ENCODE measurements at places on chromosomes 3 and 15.

DNA sequence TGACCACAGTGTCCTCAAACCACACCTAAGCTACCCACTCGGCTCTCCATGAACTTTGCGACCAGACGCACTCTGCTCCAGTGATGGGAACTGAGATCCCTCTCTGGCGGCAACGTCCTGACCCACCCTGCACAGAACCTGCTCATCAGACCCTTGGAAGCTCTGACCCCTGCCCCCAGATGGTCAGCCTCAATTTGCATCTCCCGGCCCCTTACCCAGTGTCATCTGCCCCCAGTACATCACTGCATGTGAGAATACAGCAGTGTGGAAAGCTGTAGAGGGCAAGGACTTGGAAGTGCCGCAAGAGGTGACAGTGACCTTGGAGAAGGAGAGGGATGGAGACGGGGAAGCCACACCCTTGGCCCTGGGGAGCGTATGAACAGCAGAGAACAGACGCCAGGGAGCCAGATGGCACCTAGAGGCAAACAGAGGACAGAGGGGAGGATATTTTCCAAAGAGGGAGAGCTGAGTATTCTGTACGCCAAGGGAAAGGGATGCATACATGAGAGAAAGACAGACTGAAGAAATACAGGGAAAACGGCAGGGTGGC lies 192.0 kb downstream of the XXYLT1 start:
- no peak for DNase-seq

DNA sequence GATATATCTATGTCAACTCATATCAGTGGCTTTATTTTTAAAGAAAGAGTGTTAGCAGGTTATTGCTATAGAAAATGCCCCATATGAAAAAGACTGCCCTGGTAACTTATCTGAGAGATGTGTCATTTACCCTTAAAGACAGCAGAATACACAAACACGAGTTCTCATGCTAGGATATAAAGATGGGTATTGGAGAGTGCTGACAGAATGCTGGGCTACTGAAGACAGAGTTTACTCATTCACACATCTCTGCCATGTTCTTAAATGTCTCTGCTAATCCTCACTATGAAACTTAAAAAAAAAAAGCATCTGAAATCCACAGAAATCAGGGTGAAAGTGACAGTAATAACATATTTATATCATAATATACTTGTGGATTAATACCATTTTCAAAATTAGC lies 126.7 kb downstream of the FOXP1 start:
- DNase-seq: no peak

- no peak for DNase-seq
These were observed 112.3 kb downstream of the ADAMTS17 start for GRCh38 chr15:100229181-100230163.

DNA sequence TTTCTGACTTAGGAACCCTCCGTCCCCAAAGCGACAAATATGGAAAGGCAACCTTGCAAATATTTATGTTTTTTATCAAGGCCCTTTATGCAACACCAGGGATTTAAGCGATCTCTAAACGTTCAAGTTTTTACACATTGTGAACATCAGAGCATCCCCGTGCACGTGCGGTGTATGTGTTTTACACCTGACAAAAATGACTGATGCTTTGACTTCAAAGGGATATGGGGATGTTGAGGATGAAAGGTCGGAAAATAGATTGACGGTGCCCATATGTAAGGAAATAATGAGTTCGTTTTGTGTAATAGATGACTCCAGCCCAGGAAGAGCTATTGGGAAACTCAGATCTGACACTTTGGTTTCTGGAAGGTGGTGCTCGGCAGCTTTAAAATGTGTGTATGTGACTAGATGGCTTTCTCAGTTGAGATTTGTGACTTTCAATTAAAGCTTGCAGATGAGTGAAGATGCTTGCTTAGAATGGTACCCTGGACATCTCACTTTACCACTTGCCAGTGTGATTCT lies 866 bp downstream of the SLC49A4 start:
- DNase-seq: no peak

- no peak for DNase-seq
These were observed 34.5 kb downstream of the ICE2 start for GRCh38 chr15:60444289-60444912.

DNA sequence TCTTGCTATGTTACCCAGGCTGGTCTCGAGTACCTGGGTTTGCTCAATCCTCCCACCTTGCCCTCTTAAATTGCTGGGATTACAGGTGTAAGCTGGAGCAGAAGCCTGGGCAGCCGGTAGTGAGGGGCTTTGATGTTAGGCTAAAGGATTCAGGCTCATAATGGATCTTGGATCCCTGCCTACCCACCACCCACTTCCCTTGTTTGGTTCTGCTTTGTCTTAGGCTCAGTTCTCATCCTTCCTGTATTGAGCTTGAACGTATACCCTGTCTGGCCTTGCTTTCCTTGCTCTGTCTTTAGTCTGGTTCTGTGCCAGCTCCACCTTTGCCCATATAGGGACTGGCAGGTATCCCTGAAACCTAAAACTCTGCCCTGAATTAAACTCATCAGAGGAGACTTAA lies 1.7 kb downstream of the PPCDC start:
- no peak for DNase-seq

DNA sequence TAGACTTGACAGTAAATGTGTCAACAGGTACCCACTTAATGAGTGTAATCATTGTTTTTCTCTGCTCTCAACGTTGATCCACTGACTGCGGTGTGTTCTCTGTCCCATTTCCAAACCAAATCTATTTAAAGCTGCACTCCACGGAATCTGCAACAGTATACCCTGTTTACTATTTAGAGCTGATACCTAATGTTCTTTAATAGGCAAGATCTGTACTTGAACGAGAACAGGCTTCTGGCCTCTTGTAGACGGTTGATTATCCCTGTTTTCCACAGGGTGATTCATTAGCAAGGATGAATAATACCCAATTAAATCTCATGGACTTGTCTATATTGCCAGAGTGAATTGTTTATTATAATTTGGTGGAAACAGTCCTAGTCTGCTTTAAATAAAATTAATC lies 189.9 kb downstream of the LPP start:
- DNase-seq: no peak

DNA sequence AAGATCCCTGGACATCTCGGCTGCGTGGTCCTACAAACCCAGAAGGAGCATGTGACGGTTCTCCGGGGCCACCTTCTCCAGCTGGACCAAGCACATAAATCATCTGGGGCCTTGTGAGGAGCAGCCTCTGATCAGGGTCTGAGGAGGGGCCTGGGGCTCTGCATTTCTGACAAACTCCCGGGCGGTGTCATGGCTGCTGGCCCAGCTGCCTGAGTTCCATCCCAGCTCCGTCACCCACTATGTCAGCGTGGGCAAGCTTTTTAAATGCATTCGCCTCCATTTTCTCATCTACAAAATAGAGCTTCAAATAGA lies 126.3 kb upstream of the MEF2A start:
- no peak for DNase-seq

DNA sequence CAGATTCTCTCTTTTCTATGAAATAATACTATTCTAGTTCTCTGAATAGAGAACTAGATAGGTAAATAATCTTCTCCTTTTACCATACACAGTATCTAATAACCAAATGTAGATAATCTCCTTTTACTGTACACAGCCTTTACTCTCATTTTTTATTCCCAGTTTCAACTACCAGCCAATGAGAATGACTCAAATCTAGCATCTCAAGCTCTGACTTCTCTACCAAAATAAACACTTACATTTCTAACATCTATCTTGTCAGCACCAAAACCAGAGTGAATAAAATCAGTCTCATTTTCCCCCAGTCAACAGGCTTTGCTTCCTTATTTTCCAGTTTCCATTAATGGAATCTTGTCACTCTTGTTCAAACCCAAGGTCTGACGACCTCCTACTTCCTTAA lies 36.9 kb downstream of the LRRFIP2 start:
- DNase-seq: no peak

DNA sequence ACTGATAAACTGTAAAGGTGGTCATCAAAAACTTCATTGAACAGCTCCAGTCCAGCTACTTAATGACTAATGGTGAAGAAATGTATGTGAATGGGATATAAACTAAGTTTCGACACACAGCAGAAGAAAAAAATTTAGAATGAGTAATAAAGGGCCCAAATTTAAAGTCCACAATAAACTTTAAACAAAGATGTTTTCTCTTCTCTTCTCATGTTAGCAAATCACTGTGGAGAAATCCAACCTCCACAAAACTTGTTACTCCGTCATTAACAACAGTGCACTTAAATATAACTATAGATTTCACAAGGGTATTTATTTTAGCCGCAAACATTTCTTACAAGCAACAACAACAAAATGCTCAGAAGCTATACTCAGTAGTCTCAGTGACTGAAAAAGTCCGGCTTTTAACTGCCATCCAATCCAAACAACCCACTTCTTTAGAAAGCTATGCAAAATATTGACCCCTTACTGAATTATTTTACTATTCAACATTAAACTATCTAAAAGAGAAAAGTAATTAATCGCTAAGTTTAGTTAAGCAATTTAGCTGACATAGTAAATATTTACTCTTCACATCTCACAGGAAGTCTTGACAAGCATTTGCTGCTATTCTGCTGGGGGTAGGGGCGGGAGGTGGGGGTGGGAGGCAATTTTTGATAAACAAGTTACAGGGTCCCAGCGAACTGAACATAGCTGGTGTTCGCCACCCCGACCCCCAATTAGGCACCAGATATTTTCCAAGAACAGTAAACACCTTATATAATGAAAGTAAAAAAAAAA lies 2.4 kb downstream of the IGF2BP2 start:
- no peak for DNase-seq

DNA sequence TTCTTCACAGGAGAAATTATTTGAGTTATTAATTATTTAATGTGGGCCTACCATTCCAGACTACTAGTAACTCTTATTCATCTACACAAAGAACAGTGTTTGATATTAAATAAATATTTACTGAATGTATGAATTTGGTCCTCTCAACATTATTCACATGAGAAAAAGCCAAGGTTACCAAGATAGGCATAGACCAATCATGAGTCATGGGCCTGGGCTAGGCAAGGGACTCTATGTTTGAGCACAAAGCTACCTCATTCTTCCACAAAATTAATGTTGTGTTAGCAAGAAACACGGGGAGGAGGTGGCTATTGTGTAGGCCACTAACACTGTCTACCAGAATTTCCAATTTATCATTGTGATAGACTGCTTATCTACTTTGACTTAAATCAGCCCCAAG lies 115.7 kb downstream of the SERPINI1 start:
- no peak for DNase-seq

- no peak for DNase-seq
These were observed 63.4 kb downstream of the CACNA2D3 start for GRCh38 chr3:54185740-54186139.

- no peak for DNase-seq
These were observed 100.4 kb upstream of the PHLDB2 start for GRCh38 chr3:111758642-111759041.

- no peak for DNase-seq
These were observed 92.0 kb downstream of the FOXB1 start for GRCh38 chr15:60096157-60096556.

- no peak for DNase-seq
These were observed 259.5 kb upstream of the KCNH8 start for GRCh38 chr3:18888819-18889218.

DNA sequence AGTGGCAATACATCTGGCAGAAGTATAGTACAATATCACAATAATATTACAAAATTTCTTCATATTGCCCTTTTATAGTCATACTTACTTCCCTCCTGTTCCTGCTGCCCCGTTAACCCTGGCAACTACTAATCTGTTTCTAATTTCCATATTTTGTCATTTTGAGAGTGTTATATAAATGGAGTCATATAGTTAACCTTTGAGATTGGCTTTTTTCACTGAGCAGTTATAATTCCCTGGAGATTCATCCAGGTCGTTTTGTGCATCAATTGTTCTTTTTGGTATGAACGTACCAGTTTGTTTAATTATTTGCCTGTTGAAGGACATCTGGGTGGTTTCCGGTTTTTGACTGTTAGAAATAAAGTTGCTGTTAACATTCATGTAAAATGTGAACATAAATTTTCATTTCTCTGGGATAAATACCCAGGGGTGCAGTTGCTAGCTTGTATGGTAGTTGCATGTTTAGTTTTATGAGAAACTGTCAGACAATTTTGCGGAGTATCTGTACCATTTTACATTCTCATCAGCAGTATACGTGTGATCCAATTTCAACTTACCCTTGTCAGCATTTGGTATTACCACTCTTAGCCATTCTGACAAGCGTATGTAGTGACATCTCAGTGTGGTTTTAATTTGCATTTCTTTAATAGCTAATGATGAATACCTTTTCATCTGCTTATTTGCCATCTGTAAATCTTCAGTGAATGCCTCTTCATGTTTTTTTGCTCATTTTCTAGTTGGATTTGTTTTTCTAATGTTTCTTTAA lies 32.2 kb upstream of the IL20RB start:
- no peak for DNase-seq

DNA sequence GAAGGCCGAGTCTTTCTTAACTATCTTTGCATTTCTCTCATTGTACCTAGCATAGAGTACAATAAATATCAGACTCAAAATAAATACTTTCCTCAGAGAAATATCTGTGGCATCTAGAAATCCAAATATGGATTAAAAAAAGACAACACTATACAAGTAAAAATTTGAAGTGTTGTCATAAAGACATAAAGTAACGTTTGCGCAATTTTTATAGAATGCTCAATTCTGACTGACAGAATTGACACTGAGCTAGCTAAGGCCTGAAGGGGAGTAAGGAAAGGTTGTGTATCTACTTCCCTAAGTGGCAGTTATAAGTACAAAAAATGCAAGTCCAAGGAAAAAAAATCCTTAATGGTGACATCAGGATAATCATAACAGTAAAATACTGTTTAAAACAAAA lies 1.1 kb downstream of the SEC11A start:
- DNase-seq: no peak

DNA sequence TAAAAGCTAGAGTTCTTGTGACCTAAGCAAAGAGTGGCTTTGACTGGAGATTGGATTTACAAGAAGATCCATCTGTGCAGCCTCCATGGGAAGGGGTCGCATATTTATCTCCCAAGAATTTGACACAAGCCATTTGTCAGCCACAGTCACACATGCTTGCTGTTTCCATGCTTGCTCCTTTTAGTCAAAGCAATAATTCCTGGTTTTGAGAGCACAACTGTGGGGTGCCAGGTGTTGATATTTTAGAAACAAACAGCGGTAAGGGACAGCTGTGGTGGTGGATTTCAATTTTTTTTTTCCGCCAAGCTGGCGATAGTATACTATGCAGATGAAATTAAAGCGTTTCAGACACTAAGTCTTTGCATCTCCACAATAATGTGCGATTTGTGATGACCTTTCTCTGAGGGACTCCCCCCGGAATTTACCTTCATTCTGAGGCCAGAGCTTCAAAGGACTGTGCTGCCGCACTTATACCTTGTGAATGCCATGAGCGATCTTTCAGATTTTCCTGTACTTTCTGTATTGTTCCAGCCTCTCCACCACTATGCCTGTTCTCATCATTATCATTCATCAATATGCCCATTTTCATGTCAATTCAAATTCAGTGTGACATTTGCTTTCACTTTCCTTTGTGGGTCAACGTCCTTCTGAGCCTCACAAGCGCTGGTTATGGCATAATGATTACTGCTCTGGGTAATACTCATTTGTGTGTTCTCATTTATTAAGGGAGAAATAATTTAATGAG lies 108.2 kb upstream of the KBTBD8 start:
- DNase-seq: no peak

- DNase-seq: no peak
These were observed 96.1 kb downstream of the TOP2B start for GRCh38 chr3:25568525-25569078.

- no peak for DNase-seq
These were observed 61.9 kb downstream of the LRRK1 start for GRCh38 chr15:100981086-100981485.

GRCh38 chr3:121817753-121818152 lies 17.1 kb downstream of the IQCB1 start:
- no peak for DNase-seq
